Hair follicle dermal papilla cell (primary cell): ENCODE measurements at places on chromosomes 16 and 17. TPM values are rescaled to one million over a fixed set of nuclear protein-coding genes. Genes with fewer than 3 reads are reported as not detected.

The NECAB2 gene
- total RNA-seq: under 0.01 and 0.12 TPM in 2 replicates

The LDHD gene
- 4.5 and 6.4 TPM in 2 replicates for total RNA-seq

The ZNF263 gene
- total RNA-seq: 69.1 and 74.9 TPM in 2 replicates

The USP43 gene
- 0.49 TPM in 2 replicates for total RNA-seq

The MYH1 gene
- not detected in 2 replicates for total RNA-seq

The CASKIN1 gene
- 0.12 and 0.16 TPM in 2 replicates for total RNA-seq

The VPS4A gene
- 37.2 and 37.3 TPM in 2 replicates for total RNA-seq

The ZMYND15 gene
- not detected in 2 replicates for total RNA-seq

The CDH16 gene
- total RNA-seq: not detected in 2 replicates

The WFDC1 gene
- total RNA-seq: 10.4 and 15.1 TPM in 2 replicates

The RGS11 gene
- total RNA-seq: 2.2 and 3.2 TPM in 2 replicates

The SLC12A3 gene
- total RNA-seq: not detected in 2 replicates

The CYB5B gene
- 66.4 and 83.5 TPM in 2 replicates for total RNA-seq

The C16orf74 gene
- total RNA-seq: 2.1 and 2.3 TPM in 2 replicates
